Pulmonary artery endothelial cell (primary cell): ENCODE measurements at places on chromosomes 2 and 18.

DNA sequence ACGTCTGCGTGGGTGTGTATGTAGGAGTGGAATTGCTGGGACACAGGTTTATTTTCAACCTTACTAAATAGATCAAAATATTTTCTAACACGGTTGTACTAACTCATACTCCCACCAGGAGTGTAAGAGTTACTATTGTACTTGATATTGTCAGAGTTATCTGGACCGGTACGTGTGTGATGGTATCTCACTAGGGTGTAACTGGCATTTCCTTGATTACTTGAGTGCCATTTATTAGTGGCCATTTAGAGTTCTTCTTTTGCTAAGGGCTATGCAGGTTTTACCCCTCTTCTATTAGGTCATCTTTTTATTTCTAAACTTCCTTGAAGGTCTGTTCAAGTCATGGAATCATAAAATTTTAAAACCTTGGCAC lies 33.5 kb downstream of the CENPO start:
- no peak for DNase-seq

- DNase-seq, result no peak
Measured at GRCh38 chr18:64180617-64181016, 31.7 kb upstream of the LINC00305 start.

- DNase-seq, result peak; percentile 57
Measured at GRCh38 chr2:38997781-38998180, 108.1 kb downstream of the ARHGEF33 start.

DNA sequence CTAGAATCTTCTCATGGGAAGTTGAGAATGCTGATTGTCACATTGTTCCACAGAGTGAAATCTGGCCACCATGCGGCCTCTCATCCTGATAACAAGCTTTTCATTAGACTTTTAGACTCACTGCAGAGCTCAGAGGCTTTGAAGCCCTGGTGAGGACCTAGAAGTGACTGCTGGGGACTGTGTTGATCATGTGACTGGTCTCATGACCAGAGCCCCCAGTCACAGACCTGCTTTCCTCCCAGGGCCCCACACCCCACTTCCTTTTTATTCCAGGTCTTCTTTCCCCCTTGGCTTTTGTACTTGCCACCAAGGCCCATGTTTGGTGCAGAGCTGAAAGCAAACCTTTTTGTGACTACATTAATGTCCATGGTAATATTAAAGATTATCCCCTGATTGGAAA lies 45.2 kb downstream of the PRKCE start:
- no peak for DNase-seq

DNA sequence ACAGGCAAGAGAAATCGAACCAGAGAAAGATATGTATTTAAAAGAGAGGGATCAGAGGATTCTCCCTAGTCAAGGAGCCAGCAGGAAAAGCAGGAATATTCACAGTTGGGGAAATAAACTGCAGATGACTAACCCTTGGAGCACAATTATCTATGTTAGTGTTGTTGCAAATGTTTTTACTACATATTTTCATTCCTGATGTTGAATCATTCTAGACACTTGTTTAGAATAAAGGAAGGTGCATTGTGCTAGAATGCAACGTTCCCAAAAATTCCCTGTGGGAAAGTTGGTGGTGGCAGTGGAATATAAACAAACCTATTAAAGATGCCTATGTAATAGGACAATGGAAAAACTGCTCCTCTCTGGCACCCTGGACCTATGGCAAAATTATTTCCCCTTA lies 63.3 kb downstream of the DTNA start:
- no peak for DNase-seq

DNA sequence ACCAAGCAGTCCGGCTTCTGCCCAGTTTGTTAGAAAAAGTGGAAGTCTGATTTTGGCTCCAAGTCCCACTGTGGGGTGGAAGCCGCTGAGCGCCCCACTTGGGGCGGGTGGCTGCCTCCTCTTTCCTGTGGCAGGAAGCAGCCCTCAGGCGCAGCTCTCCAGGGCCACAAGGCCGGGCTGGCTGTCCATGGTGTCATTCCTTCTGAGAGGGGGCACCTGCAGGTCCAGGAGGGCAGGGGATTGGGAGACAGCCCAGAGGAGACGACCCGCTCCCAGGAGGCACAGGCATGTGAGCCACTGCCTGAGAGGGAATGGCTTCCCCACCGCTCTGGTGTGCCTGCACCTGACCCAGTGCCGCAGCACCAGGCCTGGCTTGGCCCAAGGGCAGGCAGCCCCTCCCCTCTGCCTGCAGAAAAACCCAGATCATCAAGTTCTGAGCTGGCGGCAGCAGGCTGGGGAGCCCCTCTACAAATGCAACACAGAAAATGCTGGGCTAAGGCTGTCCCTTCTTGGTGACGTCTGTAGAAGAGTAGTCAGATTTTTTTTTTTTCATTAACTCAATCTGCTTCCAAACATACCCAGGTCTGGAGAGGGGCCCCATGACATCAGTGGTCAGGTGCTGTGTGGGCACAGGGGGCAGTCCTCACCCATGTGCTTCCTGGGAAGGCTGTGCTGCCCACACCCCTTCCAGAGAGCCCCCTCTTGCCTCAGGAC lies 38.4 kb downstream of the HS6ST1 start:
- no peak for DNase-seq

GRCh38 chr2:28528206-28528605 lies 32.3 kb downstream of the PLB1 start:
- DNase-seq, result no peak

DNA sequence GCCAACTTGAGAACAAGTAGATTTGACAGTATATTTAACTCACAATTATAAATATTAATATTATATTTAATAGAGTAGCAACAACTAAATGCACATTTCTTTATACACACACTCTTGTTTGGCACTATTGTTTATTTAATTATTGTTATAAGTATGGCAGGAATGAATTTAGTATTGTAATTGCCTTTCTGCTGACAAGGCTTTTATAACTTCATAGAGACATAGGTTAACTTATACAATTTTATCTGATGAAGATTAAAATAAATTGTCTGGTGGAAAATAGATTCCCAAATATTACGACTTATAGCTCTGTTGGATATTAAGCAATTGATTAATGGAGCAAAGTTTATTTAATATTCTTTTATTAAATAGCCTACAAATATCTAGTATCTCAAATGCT lies 347.9 kb upstream of the CDH19 start:
- DNase-seq, result no peak

- DNase-seq, result no peak
Measured at GRCh38 chr2:206158563-206159345, 490 bp downstream of the NDUFS1 start.

GRCh38 chr2:152012697-152013096 lies 86.1 kb downstream of the CACNB4 start:
- no peak for DNase-seq

GRCh38 chr2:157194097-157194688 lies 63.3 kb upstream of the GALNT5 start:
- no peak for DNase-seq

GRCh38 chr2:128601298-128602037 lies 282.8 kb upstream of the HS6ST1 start:
- no peak for DNase-seq

DNA sequence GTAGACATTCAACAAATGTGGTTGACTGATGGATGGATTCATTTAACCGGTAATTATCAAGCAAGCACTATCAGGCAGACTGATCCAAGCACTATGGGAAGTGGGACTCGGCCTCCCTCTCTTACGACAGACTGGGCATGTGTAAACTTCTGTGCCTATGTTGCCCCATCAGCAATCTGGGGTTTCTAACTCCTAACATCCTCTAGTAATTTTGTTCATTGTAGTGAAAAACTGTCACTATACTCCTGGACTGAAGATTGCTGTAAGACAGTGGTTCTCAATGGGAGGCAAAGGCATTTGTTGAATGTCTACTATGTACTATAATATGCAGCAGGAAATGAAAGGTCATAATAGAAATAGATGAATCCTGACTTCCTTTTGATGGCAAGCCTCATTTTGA lies 51.2 kb upstream of the CREB1 start:
- no peak for DNase-seq

DNA sequence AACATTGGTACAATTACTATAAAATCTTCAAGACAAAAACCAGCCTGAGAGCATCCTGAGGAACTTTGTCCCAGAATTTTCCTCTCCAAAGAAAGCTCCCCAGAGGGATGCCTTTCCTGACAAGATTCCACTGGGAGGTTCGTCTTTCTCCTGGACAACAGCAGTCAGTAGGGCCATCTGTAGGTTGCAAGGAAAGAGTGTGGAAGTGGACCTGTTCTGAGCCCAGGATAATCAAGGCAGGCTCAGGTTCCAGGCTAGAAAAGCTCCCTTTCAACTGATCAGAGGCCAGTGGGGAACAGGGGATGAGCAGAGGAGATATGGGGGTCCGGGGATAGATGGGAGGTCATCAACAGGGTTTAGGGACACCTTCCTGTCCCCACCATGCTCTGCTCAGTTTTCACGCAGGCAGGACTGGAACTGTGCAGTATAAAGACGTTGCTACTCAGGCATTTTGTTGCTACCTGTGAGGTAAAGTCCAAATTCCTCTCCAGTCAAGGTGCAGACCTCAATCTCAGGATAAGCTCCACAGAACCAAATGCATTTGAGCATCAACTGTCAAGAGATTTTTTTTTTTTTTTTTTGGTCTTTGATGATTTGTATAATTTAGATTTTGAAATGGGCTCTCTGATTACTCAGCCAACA lies 126.2 kb downstream of the STRN start:
- DNase-seq, result no peak

GRCh38 chr18:62883937-62884735 lies 168.8 kb downstream of the PHLPP1 start:
- DNase-seq, result no peak

DNA sequence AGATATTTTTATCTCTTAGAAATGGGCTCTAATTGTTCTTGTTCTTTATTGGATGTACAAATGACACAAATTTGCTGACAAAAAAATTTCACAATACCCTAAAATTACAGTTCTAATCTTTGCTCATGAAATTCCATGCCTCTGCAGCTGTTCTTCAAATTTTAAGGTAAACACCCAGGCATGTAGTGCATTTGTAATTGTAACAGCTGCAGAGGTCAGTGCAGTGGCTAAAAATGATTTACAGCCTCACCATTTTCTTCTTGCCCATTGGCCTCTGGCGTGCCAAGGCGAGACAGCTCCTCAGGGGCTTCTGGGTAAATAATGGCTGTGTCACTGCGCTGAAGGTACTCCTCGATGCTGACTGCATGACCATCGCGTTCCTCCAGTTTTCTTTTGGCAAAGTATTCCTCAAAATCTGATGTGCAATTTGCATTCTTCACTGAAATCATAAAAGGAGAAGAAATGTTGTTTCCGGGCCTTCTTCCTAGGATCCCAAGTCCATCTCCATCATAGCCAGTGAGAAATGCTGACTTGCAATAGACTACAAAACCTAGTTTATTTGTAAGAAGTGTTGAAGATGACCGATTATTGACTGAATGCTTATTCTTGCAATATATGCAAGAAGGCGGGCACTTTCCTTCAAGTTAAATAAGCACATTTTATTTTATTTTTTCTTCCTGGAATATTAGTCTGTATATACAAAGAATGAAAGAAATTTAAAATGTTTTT lies 115.2 kb downstream of the ZEB2 start:
- no peak for DNase-seq

- DNase-seq, result no peak
Measured at GRCh38 chr2:74059137-74059775, 74.5 kb downstream of the TET3 start.

- DNase-seq, result no peak
Measured at GRCh38 chr18:79540161-79540903, 139.3 kb upstream of the CTDP1 start.

DNA sequence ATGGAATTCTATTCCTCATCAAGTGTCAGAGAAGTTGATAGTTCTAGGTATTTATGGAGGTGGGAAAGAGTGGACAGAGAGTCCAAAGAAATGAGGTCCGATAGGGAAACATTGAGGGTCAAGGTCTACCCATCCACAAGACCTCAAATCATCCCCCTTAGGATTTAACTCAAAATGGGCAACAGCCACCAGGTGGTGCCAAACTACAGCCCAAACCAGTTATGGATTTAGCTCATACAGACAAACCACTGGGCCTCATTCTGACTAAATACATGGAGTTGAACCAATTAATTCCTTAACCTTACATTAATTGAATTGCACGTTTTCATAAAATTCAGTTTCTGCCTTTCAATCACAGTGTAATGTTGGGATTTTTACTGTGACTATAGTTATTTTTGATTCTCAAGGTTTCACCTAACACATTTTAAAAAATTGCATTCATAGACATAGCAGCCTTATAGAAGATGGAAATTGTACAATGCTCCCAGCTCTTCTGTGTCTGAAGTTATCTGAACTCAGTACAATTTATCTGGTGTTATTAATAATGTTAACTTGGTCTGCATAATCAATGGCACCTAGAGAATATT lies 98.2 kb upstream of the HNMT start:
- DNase-seq, result no peak

DNA sequence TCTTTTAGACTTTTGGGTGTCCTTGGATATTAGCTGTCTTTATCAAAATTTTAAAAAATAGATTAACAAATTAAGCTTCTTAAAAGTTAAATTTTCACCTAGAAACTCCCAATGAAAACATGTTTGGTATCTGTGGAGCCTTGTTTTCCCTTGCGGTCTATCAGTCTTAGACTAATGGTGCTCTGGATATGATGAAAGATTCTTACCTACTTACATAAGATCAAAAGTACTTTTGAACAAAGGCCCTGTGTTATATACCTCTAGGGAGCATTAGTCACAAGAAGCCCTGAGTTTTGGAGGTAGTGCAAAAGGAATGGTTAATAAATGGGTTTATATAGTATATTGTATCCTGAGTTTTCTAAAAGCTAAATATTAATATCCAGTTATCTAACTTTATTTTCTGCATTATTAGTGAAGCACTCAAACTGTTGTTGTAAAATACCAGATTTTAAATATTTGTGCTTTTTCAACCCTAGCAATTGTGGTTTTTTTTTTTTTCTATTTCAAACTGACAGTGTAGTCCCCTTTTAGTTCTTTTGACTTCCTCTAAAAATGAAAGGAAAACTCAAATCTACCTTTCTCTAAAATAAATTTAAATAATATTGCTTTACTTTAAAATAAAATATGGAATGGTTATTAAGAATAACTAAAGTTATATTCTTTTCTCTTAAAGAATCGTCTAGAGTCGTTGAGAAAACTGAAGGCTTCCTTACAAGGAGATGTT lies 18.1 kb downstream of the NDC80 start:
- DNase-seq, result no peak

- DNase-seq, result no peak
Measured at GRCh38 chr2:9655441-9656269, 24.9 kb upstream of the YWHAQ start.

GRCh38 chr18:35611518-35611917 lies 30.0 kb downstream of the GALNT1 start:
- DNase-seq, result no peak

DNA sequence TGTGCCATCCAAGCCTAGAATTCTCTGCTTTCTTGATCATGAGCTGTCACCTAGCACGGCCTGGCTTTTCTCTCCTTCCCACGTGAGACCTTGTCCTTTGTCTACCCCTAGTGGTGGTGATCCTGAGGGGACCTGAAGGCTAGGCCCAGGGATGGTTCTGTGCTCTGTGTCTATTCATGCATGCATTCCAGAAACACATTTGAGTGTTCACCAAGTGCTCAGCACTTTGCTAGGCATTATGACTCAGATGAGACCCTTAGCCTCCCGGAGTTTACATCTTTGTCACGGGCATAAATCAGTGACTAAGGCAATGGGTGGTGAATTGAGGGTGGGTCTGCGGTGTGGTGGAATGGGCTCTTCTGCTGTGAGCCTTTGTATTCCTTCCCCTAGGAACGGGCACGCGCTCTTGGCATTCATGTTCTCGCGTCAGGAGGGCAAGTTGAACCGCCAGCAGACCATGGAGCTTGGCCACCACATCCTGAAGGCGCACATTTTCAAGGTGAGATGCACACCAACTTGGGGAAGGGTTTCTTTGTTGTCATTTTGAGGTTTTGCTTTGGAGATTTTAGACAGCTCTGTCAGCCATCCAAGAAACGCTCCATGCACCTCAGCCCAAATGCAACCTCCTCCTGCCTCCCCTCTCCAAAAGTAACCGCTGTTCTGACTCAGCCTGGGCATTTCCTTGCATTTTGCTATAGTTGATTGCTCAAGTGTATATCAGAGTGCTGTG lies 100.9 kb downstream of the WDSUB1 start:
- DNase-seq, result no peak
